GM06990 (cell line): ENCODE measurements at places on chromosomes 5 and 9.

DNA sequence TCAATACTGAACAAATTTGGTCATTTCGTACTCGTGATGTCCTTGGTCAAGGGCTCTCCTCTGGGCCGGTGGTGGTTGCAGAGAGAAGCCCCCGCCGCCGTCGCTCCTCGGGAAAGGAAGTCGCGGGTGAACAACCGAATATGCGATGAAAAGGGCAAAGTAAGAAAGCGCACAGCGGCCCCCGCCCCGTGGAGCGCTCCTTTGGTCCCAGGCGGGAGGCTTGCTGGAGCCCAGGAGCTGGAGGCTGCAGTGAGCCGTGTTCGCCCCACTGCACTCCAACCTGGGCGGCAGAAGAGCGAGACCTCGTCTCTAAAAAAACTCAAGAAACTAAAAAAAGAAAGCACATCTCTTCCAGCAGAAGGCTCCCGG is 108.4 kb upstream of the LARP1 start:
- DNase-seq = no peak

GRCh38 chr9:109707355-109707754 is 72.6 kb upstream of the PALM2AKAP2 start:
- DNase-seq = no peak

GRCh38 chr5:106481374-106481773 is 1189.4 kb downstream of the EFNA5 start:
- no peak for DNase-seq

DNA sequence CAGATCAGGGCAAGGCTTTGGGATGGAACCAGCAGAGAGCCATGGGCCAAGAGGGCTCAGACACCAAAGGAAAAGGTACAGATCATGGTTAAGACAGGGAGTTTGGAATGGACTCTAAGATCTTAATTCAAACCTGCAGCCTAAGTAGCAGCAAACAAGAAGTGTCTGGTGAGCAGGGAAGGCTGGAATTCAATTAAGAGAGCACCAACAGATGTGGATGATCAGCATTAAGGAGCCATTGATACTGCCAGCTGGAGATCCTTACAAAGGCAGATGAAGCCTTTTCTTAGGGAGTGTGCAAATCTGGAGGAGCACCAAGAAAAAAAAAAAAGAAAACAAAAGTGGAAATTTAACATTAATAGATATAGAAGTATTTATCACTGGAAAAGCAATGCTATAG is 516.8 kb downstream of the RASEF start:
- DNase-seq = no peak

DNA sequence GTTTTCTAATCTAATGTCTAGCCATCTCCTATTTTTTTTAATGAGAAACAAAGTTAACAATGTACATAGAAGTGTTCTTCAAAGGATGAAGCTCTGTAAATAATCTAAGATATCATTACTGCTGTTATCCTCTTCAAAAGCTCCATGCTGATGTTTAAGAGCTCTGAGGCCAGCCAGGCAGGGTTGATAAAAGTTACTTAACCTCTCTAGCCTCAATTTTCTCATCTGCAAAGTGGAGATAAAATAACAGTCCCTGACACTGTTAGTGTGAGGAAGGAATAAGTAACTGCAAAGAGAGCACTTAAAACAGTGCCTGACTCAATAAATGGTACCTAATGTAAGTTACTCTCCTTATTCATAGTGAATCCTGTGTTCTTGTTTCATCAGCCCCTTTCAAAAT is 60.1 kb downstream of the LHFPL2 start:
- DNase-seq = no peak

- no peak for DNase-seq
Observed at GRCh38 chr5:109550077-109550476, 139.7 kb upstream of the MAN2A1 start.

DNA sequence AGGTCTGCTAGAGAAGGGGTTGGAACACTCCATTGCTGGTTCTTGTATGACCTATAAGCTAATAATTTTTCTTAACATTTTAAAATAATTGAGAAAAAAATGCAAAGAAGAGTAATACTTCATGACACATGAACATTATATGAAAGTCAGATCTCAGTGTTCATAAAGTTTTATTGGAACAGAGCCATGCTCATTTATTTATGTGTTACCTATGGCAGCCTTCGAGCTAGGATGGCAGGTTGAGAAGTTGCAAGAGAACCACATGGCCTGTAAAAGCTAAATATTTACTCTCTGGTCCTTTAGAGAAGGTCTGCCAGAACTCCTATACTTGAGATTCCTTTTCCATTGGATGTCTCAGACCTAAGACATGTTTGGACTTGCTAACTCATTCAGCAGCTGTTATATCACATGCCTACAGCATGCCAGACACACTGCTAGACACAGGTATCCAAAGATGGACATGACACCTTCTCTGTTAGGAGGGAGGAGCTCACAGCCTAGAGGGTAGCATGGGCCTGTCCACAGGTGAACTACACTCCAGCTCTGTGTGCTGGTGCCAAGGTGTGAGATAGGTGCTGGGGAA is 304.3 kb downstream of the ARHGAP26 start:
- no peak for DNase-seq

GRCh38 chr5:17381932-17382331 is 116.1 kb upstream of the TAF11L2 start:
- no peak for DNase-seq

DNA sequence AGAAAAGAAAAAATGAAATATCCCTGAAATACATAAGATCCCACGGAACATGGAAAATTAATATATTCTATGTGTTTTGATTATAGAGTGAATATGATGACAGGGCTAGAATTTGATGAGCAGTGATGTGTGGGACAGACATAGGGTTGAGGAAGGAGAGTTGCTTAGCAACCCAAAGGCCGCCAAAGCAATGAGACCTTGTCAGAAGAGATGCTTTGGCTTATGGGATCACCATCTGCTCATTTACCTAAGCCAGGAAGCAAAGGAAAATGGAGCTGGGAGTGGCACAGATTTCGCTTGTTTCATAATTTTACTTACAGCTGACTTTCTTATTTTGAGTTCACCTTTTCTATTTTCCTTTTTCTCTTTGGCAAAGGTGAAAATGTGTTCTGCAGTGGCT is 20.9 kb upstream of the HAPLN1 start:
- DNase-seq = no peak

GRCh38 chr5:2797160-2797559 is 45.7 kb upstream of the IRX2 start:
- no peak for DNase-seq

DNA sequence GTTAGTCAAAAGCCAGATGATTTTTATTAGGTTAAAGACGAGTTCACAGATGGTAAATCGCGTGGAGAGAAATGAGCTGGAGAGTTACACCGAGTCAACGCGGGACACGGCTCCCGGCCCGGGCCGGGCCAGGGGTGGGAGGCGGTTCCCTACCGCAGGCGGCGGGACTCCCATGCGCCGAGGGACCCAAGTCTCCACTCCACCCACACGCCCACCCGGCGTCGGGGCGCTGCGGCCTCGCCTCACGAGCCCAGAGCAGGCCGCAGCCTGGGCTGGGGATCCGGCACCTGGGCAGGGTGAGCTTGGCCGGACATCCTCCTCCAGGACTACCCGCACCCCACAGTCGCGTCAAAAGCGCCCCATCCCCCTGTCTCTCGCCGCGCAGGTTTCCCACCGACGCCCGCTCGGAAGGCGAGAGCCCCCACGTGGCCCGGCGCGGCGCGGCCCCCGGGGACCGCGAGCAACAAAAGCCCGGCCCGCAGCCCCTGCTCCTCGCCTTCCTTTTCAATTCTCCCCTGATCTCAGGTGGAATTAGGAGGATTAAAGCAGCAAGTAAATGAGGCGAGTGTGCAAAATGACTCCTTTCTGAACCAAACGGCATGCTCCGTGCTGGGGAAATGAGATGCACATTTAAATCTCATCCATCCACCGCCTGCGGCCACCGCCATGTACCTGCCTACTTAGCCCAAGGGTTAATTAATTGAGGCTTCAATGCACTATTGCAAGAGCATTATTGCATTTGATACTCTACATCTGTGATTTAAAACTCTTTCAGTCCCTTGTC is 196.5 kb upstream of the TBCA start:
- peak; percentile 79 for DNase-seq

- no peak for DNase-seq
Observed at GRCh38 chr9:106775960-106776359, 87.0 kb upstream of the ZNF462 start.

DNA sequence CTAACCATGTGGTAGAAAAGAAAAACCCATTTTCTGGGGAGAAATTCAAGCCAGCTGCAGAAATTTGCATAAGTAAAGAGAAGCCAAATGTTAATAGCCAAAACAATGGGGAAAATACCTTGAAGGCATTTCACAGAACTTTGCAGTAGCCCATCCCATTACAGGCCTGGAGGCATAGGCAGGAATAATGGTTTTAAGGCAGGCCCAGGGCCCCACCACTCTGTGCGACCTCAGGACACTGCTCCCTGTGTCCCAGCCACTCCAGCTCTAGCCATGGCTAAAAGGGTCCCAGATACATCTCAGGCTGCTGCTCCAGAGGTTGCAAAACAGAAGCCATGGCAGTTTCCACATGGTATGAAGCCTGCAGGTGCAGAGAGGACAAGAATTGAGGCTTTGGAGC is 253.3 kb downstream of the CTNND2 start:
- no peak for DNase-seq

GRCh38 chr5:151007430-151008209 is 12.8 kb upstream of the GPX3 start:
- DNase-seq = no peak

DNA sequence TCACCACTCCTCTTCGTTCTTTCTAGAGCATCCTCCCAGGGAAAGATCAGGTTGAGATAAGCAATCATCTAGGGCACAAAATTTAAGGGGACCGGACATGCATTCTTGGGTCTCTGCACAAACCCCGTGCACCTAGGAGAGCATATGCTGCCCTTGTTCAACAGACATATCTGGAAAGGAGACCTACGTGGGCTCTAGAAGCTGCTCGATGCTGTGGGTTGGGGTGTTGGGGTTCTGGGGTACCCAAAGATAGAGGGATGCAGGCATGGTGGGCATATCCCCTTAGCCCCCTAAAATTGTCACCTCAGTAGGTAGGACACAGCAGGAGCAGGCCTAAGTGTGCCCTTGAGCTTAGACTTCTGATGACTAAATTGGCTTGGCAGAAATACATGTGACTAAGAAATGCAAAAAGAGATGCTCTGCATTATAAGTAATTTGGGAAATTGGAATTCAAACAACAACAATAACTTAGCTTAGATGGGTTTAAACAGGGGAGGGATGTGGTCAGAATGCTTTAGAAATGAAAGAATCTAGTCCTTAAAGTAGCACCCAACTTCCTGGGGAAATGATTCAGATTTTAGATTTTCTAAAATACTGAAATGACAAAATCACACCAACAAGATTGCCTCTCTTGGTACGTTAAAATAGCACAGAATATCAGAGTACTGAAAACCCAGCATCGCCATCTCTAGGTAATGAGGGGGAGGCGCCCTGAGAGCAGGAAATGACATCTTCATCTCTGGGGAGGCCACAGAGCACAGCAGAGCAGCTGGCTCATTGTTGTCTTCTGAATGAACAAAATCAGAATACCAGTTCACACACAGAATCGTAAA is 172.3 kb downstream of the GNA14 start:
- peak; percentile 30 for DNase-seq

DNA sequence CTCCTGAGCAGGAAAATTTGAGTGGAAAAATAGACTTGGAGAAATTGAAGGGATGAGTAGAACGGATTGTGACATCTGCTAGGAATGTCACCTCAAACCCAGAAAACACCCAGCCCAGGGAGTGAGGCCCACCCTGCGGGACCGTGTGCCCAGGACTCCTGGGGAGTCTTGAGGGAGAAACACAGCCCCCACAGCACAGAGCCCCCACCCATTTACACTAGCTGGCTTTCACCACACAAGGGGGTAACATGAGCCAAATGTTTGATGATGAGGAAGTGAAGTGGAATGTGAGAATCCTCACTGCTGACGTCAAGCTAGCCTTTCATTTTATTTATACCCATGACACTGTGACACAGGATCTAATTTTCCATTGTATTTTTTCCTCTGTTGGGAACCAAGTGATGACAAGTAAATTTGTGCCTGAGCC is 42.8 kb upstream of the PDE8B start:
- DNase-seq = no peak

DNA sequence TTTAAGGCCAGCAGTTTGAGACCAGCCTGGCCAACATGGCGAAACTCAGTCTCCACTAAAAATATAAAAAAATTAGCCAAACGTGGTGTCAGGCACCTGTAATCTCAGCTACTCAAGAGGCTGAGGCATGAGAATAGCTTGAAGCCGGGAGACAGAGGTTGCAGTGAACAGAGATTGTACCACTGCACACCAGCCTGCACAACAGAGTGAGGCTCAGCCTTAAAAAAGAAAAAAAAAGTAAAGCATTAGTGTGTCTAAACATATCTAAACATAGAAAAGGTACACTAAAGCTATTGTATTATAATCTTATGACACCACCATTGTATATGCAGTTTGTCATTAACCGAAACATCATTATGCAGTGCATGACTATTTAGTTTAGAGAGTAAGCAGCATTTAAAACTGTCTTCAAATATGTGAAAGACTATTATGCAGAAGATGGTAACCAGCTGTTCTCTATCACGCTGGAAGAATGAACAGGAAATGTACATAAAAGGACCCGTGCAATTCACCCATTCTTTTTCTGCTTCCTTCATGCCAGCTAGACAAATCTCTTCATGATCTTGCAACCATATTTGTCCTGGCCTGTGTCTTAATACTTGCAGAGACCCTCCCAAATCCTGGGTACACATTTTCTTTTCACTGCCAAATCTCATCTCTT is 58.6 kb downstream of the ITGA1 start:
- no peak for DNase-seq

GRCh38 chr9:121950441-121950840 is 142.7 kb downstream of the TTLL11 start:
- DNase-seq = no peak

- no peak for DNase-seq
Observed at GRCh38 chr5:72855821-72856220, 39.4 kb downstream of the TNPO1 start.

DNA sequence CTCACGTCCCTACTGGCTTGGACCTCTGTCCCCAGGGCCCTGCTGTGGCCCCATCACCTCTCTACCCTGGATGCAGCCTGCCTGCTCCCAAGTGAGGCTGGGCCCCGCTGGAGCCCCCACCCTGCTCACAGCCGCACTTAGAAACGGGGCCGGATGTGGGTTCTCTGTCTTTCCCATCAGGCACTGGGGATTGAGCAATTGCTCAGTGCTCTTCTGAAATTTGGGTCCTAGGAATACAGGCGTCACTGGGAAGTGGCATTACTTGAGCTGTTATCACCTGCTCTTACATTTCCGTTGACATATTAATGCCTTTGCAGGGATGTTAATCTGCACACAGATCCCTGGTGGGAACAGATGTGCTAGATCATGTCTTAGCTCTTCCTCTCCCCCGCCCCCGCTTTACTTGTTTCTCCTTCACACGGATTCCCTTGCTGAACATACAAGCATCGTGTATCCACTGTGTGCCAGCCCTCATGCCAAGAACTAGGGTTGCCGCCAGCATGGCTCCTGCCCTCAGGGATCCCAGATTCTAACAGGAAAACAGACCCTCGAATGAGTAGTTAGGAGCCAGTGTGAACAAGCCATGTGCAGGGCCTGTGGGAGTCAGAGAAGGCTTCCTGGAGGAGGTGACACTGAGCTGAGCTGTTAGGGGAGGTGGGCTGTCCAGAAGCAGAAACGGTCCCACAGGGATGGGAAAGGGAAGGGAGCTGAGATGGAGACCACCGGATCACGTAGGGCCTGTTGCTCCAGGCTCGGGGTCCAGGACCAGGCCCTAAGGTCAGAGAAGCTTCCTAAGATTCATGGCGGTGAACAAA is 65.1 kb downstream of the NEK6 start:
- no peak for DNase-seq
